ENCODE measurements at places on chromosomes 7 and 10. TPM values are rescaled to one million over a fixed set of nuclear protein-coding genes. Genes with fewer than 3 reads are reported as not detected.

Gene ELN
- total RNA-seq, result 231 TPM

Gene OR13A1
- total RNA-seq, result not detected

Gene CRYGN
- total RNA-seq, result not detected

Gene AHR
- 118 TPM for total RNA-seq

Gene RPEL1
- not detected for total RNA-seq

Gene OGDHL
- 0.69 TPM for total RNA-seq

Gene GPR15LG
- not detected for total RNA-seq

Gene THAP5
- total RNA-seq, result 26.3 TPM

Gene INHBA
- 70.2 TPM for total RNA-seq

Gene GFRA1
- 3.4 TPM for total RNA-seq

Gene ST8SIA6
- total RNA-seq, result 13.9 TPM

Gene CYP2C18
- 1.1 TPM for total RNA-seq

DNA sequence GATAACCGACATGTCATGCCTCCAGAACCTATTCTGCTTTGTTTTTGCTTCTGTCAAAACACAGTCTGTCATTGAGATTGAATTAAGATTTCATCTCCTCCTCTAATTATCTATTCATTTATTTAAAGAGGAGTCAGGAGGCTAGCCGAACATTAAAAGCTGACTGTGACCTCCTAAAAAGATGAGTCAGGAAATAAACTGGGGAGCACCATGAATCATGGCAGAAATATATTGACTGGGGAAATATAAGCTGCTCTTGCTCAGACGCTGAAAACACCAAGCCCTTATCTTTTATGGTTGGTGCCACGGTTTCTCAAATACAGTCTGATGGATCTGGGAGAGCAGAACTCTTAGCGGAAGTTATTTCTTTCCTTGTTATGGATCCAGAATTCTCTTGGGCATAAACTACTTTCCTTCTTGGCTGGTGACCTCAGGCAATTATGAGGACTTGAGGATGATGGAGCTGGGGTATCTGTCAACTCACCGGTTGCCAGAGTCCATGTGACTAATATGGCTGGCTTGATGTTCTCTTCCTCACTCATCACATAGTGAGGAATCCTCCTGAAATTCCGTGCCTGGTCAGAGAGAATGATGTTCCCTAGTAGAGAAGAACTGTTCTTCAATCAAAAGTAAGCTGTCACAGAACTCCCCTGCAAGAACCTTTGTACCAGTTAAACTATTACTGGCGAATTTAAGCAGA, 307.6 kb upstream of the PHYHIPL start:
- no peak for DNase-seq

GRCh38 chr10:75399461-75400162, 2.0 kb downstream of the ZNF503 start:
- peak; percentile 92 for DNase-seq

DNA sequence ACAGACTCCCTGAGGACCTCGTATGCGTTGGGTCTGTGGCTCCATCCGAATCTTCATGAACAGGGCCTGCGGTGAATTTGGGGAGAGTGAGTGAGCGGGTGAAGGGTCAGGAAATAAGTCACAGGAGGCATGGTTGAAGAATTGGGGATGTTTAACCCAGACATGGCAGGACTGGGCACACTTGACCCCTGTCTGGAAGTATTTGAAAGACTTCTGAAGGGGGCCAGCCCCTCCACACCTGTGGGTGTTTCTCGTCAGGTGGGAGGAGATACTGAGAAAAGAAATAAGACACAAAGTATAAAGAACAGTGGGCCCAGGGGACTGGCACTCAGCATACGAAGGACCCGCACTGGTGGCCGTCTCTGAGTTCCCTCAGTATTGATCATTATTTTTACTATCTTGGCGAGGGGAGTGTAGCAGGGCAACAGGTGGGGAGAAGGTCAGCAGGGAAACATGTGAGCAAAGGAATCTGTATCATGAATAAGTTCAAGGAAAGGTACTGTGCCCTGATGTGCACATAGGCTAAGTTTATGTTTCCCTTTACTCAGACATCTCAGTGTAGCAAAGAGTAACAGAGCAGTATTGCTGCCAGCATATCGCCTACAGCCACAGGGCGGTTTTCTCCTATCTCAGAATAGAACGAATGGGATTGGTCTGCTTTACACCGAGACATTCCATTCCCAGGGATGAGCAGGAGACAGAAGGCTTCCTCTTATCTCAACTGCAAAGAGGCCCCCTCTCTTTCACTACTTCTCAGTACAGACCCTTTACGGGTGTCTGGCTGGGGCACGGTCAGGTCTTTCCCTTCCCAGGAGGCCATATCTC, 38.2 kb upstream of the PFKFB3 start:
- DNase-seq, result no peak

- DNase-seq, result no peak
Observed at GRCh38 chr10:123548770-123549169, 117.4 kb upstream of the GPR26 start.

- DNase-seq, result no peak
Observed at GRCh38 chr10:36256166-36256565, 614.1 kb upstream of the FZD8 start.

- DNase-seq, result no peak
Observed at GRCh38 chr7:106021151-106022067, 58.3 kb downstream of the CDHR3 start.

- no peak for DNase-seq
Observed at GRCh38 chr10:110803239-110803749, 68.4 kb upstream of the PDCD4 start.

GRCh38 chr10:28761084-28761846, 83.9 kb downstream of the BAMBI start:
- DNase-seq, result no peak

GRCh38 chr7:115613836-115614235, 416.7 kb downstream of the TFEC start:
- no peak for DNase-seq

DNA sequence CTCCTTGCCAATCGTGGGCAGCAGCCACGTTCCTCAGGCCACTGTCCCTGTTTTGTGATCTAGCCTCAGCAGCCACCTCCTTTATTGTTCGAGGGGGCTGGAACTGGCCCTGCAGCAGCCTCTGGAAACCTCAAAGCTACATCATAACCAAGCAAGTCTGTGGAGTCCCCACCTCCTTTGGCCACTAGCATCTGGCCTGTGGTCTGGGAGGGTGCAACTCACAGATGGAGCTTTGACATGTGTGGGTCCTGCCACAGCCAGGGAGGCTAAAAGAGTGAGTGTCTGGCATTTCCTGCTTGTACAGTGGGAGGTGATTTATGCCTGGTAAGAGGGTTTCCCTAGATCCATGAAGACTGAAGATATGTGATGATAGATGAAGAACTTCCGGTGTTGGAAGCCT, 32.3 kb upstream of the NUB1 start:
- DNase-seq, result no peak

DNA sequence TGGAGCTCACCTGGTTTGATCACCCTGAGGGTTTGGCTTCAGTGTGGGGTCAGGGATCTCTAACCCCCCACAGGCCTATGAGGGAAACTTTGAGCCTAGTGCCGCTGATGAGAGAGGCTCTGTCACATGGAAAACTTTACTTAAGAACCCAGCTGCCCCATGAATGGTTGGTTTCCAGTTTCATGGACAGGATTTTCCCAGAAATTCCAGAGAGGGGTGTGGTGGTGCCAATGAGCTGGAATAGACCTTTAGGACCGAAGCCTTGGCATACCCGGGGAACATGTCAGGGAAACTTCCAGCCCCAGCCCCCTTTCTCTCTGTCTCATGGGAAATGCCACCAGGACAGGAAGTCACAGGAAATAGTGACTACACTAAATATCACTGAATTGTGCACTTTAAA, 36.9 kb downstream of the AKR1B1 start:
- DNase-seq, result no peak

DNA sequence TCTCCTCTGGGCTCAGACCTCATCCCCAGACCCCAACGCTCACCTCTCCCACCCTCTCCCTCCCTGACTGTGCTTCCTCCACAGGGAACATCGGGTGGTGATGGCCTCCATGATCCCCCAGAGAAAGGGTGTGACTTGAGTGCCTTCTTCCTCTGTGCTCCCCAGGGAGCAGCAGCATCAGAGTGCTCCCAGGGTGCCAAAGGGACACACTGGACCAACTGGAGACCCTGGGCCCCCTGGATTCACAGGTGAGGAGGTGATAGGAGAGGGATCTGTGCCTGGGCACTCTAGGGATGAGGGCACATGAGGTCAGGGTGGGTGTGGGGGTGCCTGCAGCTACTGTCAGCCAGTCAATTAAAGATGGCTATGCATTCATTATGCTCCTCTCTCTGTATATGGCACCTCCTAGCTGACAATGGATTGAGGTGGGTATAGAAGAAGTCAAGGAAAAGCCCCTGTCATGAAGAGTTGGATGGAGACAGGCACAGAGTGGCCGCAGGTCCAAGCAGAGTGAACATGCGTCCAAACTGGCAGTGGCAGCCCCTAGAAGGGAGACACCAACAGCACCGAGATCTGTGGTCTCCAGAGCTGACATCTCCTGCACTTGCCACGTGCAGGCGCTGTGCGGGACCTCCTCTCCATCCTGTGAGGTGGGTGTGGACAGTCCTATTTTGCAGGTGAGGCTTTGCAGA, 15.5 kb upstream of the VOPP1 start:
- no peak for DNase-seq

- no peak for DNase-seq
Observed at GRCh38 chr10:87646192-87646909, 13.3 kb upstream of the PAPSS2 start.

DNA sequence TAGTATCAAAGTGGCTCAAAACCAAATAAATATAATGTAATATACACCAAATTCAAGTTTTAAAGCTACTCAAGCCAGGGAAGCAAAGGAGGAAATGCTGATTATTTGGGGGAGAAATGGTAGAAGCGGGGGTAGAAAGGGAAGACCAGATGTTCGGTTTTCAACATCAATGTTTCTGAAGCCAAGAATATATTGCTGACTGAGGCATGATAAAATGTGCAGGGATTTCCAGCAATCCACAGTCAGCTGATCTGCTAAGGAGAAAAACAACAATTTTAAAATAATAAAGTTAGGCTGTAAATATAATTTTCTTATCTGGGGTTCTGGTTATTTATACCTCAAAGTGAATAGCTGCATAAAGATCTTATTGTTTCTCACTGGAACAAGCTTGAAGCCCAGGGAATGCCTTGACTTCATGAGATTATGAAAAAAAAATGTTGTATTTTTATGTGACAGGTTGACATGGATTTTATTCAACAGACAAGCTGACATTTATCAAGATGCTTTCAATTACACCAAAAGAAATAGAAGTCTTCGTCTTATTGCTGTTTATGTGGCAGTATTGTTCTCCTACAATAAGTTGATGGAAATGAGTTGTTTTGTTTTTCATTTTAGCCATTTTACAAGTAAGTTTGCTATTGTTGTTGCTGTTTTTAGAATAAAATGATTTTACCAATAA, 28.6 kb upstream of the BMPER start:
- DNase-seq, result no peak

DNA sequence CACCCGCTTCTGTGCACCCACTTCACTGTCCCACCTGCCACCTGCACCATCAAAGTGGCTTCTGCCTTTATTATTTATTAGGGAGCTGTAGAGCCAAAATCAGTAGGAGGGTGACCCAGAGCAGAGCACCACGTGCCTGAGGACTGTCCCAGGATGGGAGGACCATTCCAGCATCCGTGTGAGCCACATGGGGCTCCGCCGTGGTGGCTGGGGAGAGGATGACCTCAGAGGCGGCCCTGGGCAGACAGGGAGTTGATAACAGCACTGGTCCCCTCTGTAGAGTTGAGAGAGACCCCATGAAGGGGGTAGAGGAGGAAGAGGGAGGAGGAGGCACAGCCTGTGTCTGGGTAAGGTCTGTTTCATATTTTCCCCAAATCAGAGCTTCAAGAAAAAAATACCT, 8.7 kb upstream of the DPYSL4 start:
- DNase-seq, result no peak

- no peak for DNase-seq
Observed at GRCh38 chr7:105346593-105347322, 42.0 kb downstream of the SRPK2 start.

- DNase-seq, result no peak
Observed at GRCh38 chr10:63702092-63702491, 180.9 kb downstream of the REEP3 start.

GRCh38 chr7:75596727-75597614, 104.9 kb downstream of the SPDYE5 start:
- DNase-seq, result no peak

DNA sequence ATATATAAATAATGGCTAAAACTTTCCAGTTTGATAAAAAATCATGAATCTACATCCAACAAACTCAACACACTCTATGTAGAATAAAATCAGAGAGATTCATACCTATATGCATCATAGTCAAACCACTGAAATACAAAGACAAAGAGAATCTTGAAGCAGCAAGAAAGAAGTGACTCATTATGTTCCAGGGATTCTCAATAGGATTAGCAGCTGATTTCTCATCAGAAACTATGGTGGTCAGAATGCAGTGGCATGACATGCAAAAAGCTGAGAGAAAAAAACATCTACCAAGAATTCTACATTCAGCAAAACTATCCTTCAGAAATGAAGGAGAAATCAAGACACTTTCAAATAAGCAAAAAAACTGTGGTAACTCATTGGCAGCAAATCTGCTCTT, 187.4 kb downstream of the RNLS start:
- DNase-seq, result no peak

Measured in upper lobe of right lung (tissue), 1 donor.